ENCODE measurements at places on chromosomes 16 and 17.

DNA sequence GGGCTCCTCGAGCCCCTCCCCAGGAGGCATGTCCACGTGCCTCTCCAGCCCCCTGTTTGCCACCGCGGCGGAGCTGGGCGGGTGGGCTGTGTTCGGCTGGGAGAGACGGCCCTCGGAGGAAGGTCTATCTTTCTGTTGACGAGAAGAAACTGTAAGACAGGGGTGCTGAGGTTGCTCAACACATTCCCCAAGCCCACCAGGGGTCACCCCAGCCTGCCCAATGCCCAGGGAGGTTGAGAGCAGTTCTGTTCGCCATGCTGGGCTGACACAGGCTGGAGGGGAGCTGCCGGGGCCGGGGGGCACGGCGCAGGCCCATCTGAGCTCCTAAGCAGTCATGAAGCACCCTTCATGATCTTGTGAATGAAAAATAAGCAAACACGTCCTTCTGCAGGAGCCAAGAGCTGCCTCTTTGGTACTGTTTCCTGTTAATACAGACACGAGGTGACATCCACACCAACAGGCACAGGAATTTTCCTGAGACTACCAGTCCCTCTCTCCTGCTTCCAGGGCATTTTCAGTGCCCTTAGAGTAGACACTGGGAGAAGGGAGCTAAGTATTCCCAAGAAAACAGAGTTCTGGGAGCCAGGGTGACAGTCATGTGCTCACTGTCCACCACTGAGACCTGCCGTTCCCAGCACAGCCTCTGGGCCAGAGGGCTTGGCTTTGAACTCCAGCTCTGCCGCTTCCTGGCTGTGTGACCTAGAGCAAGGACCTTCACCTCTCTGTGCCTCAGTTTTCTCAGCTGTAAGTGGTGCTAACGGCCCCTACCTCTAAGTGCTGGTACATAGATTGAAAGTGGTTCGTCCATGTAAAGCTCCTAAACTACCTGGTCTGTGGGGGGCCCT is 9.2 kb downstream of the UBALD2 start:
- no peak for DNase-seq

DNA sequence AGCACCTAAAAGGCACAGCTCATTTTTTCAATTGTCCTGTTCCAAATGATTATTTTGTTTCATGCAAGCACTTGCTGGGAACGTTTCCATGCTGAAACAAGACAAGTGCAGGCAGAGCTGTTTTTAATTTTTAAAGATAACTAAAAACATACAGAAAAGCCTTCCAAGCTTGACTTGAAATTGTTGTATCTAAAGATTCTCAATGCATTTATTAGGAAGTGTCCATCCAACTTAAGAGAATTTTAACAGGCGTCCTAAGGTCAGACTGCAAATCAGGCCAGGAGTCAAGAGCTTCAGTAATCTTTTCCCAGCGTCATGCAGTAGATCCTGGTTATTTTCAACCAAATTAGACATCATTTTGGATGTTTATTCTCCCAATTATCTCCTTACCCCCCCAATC is 702.8 kb downstream of the KCNJ2 start:
- no peak for DNase-seq

DNA sequence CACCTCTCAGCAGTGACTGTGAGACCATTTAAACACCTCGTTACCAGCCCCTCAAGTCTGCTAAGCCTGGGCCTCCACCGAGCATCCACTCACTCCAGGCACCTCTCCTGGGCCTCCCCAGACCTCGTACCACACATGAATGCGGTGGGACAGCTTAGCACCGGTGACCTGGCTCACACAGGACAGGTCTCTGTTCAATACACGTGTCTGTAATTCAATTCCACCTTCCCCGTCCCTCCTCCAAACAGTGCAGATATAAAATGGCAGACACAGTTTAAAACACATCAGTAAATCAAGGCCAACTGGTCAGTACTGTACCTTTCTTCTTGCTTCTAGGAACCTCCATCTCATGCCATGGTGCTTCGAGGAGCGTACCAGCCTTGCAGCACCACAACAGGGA is 73.9 kb downstream of the ZNF778 start:
- no peak for DNase-seq

- DNase-seq: no peak
Observed at GRCh38 chr16:72811188-72811720, 236.7 kb downstream of the ZFHX3 start.
